ENCODE measurements at places on chromosomes 1 and 21.

DNA sequence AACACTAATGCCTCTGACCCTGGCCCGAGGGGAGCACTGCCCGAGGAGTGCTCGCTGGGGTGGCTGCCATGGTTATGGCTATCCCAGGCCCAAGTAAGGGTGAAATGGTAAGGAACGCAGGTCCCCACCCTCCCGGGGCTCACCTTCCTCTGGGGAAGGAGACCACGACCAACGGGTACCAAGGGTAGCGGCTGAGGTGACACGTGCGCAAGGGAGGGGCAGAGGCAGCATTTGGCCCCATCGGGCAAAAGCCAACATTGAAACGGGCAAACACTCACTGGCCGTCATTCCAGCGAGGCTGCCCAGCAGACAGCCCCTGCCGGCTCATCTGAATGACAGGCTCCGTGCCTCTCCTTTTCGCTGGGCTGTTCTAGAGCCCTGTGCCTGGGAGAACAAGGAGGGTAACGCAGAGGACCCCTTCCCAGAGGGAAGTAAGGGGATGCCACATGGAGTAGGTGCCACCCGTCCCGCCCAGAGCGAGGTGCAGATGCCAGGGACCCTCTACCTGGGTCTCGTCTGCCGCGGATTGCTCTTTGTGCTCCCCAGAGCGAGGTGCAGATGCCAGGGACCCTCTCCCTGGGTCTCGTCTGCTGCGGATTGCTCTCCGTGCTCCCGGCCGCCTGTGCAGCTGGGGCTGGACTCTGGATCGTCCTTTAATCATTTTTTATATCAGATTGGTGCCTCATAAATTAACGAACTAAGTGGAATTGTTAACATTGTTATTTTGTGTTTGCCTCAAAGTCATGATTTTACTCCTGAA is 16.2 kb downstream of the ACTRT2 start:
- DNase-seq: no peak

DNA sequence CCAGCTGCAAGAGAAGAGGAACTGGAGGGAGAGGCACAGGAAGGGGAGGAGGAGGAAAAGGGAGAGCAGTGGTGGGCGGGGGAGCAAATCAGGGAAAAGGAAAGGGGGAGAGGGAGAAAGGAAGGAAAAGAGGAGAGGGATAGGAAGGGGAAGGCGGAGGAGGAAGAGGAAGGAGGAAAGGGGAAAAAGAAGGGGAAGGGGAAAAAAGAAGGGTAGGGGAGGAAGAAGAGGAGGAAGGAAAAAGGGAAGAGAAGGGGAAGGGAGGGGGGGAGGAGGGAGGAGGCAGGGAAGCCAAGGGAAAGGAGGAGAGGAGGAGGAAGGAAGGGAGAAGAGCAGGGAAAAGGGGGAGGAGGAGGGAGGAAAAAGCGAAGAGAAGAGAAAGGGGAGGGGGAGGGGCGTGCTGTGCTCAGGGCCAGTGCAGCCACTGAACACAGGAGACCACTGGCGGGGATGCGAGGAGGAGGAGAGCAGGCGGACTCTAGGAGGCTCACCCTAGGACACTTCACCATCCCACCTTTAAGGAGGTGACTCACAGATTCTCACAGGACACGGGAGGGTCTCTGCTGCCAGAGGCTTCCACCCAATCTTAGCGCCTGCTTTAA is 33.1 kb downstream of the PGBD5 start:
- DNase-seq: no peak

DNA sequence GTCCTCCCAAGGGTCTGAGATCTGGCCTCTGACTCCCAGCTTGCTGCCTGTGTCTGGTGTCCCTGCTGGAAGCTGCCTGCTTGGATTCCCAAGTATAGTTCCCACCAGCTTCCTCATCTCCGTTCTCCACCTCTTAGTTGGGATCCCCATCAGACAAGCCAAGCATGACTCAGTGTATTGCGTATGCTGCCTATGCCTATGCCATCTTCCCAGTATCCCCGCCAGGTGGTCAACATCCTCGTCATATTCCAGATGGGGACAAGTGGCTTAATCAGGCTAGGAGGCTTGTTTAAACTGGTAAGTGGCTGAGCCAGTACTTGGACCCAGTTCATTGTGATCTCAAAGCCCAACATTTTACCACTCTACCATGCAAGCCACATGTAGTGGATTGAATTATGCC is 204.4 kb downstream of the GRIK3 start:
- no peak for DNase-seq

GRCh38 chr1:233440951-233441401 is 113.5 kb downstream of the MAP3K21 start:
- DNase-seq: peak; percentile 79

GRCh38 chr1:90835661-90836344 is 118.7 kb upstream of the BARHL2 start:
- DNase-seq: no peak

DNA sequence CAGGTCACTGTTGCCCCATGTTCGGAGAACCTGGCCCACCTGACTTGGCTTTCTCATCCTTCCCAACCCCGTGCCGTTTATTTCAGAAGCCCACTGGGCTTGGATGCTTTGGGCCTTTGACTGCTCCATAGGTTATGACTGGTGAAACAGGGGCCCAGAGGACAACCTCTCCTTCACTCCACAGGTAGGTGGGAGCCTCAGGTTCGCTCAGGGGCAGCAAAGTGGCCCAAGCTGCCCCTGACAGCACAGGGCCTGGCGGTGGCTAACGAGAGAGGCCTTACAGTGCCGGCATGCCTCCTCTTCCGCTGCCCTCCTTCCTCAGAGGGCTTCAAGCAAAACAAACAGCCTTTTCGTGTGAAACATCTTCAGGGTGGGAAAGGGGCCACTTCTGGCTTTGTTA is 16.9 kb downstream of the FAM89A start:
- no peak for DNase-seq

GRCh38 chr1:97004054-97004453 is 282.5 kb downstream of the PTBP2 start:
- DNase-seq: peak; percentile 80

GRCh38 chr21:46376856-46377453 is 53.0 kb downstream of the PCNT start:
- no peak for DNase-seq

DNA sequence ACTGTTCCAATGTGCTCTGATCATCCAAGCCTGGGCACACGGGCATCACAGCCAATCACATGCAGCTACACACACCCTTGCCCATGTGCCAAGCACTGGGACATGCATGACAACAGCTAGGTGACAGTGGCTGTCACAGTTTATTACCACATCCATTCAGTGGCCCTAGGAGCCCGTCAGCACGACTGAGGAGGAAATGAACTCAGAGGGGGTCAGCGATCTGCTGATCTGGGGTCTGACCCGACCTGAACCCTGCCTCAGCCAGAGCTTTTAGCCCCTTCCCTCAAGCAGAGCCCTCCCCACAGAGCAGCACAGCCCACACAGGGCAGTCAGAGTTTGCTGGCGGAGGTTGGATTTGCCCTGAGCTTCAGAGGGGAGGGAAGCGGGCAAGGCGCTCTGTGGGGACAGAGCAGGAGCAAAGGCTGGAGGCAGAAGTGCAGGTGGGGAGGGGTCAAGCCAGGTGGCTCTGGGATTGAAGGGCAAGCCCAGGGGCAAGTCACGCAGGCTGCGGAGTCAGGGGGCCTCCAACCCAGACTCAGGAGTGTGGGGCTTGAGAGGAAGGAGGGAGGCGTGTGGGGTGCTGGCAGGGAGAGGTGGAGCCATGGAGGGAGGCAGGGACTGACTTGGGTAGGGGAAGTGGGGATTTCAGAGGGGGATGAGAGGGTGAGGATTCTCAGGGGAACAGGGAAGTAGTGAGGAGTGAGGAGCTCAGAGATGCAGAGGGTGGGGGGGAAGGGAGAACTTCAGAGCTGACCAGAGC is 10.4 kb downstream of the SH3BGRL3 start:
- no peak for DNase-seq

DNA sequence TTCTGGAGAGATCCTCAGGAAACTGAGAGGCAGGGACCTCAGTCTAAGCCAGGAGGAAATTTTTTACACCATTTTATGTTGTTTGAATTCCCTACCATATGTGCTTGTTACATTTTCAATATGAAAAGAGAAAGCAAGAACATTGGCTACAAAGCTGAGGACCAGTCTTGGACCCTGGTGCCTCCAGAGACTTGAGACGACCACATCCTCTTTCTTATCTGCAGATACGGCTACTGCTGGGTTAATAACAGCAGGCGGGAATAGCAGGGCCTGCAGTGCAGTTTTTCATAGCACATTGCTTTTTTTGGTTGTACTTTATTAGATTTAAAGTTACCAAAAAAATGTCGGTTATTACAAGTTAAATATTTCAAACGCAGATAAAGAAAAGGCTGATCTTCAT is 3.9 kb downstream of the KDM4A start:
- no peak for DNase-seq

DNA sequence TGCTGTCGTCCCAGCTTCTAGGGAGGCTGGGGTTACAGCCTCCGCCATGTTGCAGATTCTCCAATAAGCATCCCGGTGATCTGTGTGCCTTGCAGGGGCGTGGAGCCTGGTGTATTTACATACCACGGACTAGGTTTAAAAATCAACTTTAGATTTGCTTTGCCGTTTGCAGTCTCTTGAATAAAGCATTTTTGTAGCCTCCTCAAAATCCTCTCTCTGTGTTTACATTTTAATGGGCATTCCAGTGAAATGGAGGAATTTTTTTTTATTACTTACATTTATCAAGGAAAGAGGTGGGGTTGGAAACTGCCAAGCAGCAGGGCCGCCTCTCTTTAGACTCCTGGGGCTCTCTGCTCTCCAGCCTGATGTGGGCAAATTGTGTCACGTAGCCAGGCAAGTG is 437.5 kb upstream of the VAMP3 start:
- no peak for DNase-seq

GRCh38 chr1:41687007-41687406 is 202.5 kb upstream of the EDN2 start:
- DNase-seq: no peak

DNA sequence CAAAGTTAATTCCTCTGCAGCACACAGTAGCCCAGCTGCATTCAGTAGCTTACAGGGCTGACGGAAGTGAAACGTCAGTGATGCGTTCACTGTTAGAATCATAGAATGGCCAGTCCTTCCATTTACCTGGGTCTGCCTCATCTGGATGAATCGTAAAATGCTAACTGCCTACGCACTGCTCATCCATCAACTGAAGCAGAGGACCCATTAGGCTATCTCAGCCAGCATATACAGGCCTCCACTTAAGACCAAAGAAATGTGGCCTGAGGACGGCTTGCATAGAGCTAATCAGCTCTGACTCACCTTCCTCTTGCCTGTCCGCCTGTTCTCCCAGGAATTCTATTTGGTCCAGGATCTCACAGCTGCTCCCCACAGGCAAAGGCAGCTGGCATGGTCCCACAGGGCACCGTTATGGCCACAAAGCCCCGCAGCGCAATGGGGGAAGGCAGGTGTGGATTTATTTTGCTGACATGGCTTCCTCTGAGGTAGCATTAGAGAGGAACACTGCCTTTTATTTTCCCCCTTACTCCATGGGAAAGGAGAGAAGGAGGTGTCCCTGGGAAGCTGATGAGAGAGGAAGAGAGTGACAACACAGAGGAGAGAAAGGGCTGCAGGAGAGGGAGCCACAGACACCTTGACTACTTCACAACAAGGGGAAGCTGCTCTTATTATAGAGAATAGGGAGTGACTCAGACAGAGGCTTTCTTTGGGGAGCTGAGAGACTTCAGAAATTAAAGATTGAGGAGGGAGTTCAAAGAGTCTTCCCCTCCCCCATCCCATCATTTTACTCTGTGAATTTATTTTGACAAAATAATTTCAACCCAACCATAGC is 177.6 kb downstream of the HHIPL2 start:
- DNase-seq: peak; percentile 74

DNA sequence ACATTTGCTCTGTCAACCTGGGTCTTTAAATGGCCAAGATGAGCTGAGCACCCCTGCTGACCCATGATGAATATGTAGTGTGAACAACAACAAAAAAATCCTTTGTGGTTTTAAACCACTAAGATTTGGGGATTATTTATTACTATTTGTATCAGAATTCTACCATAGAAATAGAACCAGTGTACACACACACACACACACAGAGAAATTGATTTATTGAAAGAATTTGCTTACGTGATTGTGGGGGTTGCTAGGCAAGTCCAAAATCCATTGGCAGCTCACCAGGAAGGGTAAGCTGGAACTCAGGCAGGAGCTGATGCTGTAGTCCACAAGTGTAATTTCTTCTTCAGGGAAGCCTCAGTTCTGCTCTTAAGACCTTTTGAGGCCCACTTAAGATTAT is 82.5 kb upstream of the MAP1LC3C start:
- DNase-seq: no peak

GRCh38 chr1:18312961-18313360 is 167.8 kb upstream of the KLHDC7A start:
- DNase-seq: no peak

- DNase-seq: peak; percentile 95
Observed at GRCh38 chr1:205284420-205285144, 37.0 kb downstream of the NUAK2 start.

- DNase-seq: peak; percentile 83
Observed at GRCh38 chr1:22861764-22862440, 110.8 kb downstream of the LACTBL1 start.

- no peak for DNase-seq
Observed at GRCh38 chr1:202685641-202686040, 24.6 kb downstream of the SYT2 start.

- DNase-seq: no peak
Observed at GRCh38 chr1:166189126-166189525, 22.3 kb upstream of the FAM78B start.

DNA sequence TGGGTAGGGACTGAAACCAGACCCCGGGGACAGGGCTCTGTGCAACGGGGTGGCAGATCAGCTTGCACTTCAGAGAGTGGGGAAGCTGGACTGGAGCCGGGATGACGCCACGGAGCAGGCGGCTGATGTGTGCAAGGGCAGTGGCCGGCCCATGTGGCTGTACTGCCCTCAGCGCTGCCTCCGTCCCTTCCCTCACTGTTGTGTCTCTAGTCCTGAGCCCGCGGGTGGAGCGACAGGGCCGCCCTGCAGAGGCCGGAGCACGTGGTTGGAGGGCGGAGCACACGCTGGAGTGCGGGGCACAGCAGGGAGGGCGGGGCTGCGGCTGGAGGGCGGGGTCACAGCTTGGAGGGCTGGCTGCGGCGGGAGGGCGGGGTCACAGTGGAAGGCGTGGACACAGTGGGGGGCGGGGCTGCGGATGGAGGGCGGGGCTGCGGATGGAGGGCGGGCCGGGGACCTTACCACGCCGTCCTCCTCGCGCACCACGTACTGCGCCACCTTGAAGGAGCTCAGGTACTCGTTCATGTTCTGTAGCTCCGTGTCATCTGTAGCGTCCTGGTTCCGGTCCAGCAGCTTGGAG is 52.4 kb downstream of the CHD5 start:
- peak; percentile 30 for DNase-seq

GRCh38 chr21:19692231-19692630 is 1288.6 kb upstream of the TMPRSS15 start:
- no peak for DNase-seq

DNA sequence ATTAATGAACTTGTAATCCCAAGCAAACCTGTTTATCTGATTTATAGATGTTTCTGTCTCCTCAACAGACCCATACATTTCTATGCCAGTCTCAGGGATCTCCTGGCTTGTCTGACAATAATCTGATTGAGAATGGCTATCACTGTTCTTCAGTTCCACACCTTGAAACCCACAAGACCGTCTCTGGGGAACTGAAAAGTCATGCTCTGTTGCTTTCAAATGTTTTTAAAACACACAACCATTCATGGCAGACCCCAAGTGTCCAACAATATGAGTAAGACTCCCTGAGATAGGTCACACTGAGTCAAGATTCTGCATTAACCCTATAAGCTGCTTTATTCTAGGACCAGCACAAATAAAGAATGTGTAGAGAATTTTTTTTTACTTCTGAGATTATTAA is 611.2 kb upstream of the PLXNA2 start:
- DNase-seq: no peak

- DNase-seq: no peak
Observed at GRCh38 chr1:10189659-10190058, 20.7 kb upstream of the KIF1B start.
